ENCODE measurements at places on chromosomes 16 and 17.

DNA sequence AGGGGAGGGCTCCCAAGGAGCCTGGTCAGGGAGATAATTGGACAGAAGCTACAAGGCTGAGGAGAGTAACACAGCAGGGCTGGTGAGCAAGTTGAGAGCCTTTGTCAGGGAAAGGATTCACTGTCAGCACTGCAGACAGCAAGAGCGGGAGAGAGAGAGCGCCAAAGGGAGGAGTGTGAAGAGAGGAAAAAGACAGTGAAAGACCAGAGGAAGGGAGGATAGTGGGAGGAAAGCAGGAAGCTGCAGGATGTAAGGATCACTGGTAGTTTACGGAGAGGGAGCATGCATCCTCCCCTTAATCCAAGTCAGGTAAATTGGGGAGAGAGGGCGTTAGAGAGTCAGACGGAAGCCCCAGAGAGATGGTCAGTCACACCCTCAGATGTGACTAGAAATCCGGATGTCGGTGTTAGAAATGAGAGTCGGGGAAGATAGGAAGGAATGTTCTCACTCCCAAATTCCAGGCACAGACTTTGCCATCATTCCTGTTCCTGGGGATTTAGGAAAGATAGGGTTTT, 13.8 kb upstream of the SPOP start:
- DNase-seq: no peak

DNA sequence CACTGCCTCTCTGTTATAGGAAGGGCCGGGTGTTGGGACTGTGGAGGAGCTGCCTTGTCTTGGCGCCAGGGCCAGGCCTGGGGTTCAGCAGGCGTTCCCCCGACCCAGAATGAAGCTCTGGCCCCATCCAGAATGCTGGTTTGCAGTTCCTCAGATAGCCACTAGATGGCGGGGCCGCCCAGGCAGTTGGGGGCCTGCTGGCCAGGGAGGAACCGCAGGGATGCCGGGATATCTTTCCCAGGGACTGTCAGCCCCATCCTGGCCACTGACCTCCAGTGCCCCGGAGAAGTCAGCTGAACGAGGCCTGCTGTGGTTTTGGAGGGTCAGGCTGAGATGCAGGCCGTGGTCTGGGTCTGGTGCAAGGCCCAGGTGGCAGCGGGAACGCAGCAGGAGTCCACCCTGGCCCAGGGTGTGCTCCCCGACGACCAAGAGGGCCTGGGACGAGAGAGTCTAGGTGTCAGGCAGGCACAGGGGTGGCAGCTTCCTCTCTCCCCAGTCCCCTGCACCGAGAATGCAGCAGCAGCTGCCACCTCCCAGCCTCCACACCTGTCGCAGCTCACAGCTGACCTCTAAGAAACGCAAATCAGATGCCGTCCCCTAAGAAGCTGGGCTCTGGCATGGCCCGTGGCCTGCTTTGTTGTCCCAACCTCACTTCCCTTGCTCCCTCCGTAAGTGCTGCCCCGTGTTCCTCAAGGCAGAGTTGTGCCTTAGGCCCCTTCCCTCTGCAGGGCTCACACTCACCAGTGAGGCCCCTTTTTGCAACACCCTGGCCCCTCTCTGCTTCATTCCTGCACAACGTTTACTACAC, 51.2 kb downstream of the RMI2 start:
- peak; percentile 42 for DNase-seq

DNA sequence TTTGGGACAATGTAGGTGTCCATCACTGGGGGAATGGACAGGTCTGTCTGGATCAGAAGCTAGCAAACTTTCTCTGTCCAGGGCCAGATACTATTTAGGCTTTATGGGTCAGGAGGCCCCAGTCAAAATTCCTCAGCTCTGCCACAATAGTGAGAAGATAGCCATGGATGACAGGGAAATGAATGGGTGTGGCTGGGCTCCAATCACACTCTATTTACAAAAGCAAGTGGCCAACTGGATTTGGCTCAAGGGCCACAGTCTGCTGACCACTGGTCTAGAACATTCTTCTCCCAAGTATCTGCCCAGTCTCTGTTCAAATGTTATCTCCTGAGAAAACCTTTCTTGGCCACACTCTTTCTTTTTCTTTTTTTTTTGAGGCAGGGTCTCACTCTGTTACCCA, 339.9 kb downstream of the SOX9 start:
- DNase-seq: no peak

- no peak for DNase-seq
These were observed 800.2 kb downstream of the KCNJ2 start for GRCh38 chr17:70969521-70970034.

- no peak for DNase-seq
These were observed 611 bp downstream of the RRAD start for GRCh38 chr16:66924527-66925321.

All from hypothalamus (tissue), 51 donors.